ENCODE measurements at places on chromosomes 4 and X.

- DNase-seq = no peak
These were observed 205.6 kb upstream of the HS3ST1 start for GRCh38 chr4:11634283-11634682.

DNA sequence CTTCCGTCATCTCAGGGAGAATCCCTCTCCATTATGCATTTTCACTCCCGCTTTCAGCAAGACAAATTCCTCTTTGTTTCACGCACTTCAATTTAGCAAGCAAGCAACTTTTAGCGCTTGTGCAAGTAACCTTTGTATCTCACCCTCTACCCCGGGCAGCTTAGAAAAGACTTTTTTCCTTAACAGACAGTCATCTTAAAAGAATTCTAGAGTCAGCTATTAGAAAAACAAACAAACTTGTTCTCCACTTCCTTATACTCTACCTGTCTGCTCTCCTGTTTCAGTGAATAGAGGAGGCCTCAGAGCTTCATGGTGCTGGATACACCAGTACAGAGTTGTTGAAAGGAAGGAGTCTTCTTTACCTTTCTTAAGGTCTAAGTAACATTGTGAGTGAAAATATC, 12.1 kb downstream of the TIGD2 start:
- no peak for DNase-seq

- DNase-seq = no peak
These were observed 30.7 kb upstream of the SMARCA5 start for GRCh38 chr4:143482840-143483239.

GRCh38 chrX:23505531-23506303, 161.6 kb upstream of the PRDX4 start:
- no peak for DNase-seq

- no peak for DNase-seq
These were observed 353.1 kb upstream of the SPOCK3 start for GRCh38 chr4:167587361-167587760.

GRCh38 chr4:1879485-1879884, 8.3 kb downstream of the NSD2 start:
- no peak for DNase-seq

GRCh38 chr4:106266201-106266600, 49.8 kb downstream of the TBCK start:
- no peak for DNase-seq

DNA sequence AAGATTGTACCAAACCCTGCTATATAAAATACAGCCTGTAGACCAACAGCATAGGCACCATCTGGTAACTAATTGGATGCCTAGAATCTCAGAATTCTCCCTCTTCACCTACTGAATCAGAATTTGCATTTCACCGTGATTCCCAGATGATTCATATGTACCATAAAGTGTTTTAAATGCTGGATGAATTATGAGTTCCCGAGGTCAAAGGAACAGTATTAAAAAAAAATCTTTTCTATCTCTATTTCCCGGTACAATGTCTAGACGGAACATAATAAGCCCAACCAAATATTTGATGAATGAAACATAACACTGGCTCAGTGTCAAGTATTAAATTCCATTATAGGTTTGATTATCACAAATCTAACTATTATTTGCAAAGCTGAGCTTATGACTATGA, 280.0 kb downstream of the ANKRD50 start:
- DNase-seq = no peak

DNA sequence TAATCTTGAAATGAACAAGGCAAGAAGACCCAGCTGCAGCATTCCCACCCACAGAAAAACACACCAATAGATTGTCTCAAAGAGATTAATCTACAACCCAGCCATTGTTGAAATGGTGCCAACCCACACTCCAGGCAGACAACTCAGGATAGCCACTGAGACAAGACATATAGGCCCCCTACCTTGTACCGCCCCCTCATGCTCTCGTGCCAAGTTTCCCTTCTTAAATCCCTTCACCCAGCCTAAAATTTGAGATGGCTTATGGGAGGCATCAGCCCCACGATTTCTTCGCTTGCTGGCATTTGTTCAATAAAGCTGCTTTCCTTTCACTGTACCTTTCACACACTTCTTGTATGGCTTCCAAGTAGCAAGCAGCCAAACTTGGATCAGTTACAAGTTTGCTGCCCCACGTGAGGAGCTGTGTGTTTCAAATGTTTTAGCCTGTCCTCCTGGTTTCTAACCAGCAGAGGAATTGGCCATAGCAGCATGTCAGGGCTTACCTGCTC, 1754.1 kb downstream of the C4orf33 start:
- DNase-seq = no peak

DNA sequence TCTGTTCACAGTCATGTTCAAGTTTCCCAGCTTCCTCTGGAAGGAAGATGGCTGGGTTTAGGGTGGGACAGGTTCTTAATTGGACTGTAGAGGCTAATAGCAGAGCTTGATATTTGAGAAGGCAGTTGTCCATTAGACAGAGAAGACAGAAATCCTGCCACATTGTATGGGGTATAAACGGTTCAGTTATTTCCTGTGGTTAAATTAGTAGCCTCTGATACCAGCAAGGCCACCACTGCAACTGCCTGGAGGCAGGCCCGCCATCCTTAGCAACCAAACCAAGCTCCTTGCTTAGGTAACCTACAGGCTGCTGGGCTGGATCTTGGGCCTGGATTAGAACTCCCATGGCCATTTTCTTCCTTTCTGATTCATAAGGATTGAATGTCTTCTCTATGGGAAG, 1367.0 kb downstream of the PCDH7 start:
- no peak for DNase-seq

DNA sequence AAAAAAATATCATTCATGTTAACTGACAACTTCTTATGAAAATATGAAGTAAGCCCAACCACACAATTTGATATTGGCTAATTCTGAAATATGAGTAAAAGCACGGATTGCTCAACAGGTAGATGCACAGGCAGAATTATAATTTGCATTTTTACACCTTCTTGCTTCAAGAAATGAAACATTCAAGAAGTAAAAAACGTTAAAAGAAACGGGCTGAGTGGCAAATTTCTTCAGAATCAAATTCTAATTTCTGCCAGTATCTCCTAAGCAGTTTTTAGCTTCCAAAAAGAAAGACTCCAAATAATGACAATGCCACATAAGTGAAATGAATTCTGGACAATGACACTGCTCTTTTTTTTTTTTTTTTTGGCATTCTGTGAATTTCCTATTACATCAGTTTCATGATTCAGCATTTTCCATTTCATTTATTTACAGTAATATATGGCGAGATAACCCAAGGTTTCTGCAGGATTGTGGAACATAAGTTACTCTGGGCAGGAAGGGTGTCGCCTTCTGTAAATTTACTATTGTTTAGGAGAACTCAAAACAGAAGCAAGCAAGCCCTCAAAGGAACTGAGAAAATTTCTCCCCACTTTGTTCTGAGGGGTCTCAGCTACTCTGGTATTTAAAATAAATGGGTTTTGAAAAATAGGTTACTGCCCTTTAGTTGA, 1.4 kb downstream of the SEL1L3 start:
- no peak for DNase-seq

- peak; percentile 14 for DNase-seq
These were observed 23.5 kb downstream of the INTS6L start for GRCh38 chrX:135543924-135544323.

- DNase-seq = no peak
These were observed 25.9 kb downstream of the HAND2 start for GRCh38 chr4:173504181-173504503.

DNA sequence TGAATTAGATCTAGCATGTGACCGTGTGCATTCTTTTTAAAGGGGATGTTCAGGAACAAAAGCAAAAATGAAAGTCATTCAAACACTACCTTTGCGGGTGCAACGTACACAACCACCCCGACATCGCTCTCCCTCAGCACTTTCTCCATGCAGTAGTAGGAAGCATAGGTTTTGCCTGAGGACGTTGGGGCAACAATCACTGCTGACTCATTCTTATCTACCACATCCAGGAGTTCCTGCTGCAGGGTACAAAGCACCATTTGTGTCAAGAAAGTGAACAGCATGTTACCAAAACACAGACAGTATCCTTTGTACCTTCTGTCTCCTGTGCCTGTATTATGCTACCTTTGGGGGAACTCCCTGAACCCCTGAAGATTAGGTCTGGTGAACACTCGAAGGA, 58.6 kb downstream of the DDX60L start:
- no peak for DNase-seq

DNA sequence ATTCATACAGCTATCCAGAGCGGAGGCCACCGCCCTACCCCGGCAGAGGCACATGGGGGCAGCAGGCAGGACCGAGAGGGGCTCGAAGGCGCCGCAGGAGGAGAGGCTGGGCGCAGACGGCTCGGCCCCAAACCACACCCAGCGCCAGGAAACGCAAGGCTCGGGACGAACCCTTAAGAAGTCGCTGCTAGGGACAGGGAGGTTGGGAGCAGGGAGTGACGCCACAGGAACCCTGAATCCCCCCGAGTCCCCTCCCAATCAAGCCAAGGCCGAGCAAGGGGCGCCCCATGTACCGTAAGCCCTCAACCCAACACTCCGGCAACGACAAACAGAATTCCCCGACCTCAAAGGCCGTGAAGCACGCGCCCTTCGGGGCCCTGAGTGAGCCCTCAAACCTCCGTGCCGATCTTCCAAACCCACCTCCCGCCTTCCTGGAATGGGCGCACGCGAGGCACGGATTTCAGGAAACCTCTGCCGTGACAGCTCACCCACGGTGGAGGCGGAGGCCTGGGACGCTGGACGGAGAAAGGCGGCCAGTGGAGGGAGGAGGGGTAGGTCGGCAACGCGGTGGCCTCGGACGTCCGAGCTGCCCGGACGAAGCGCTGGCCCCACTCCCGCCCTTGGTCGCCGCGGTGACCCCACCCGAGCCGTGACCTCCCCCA, 1.8 kb downstream of the ZFYVE28 start:
- no peak for DNase-seq

GRCh38 chr4:57605376-57605775, 495.2 kb upstream of the IGFBP7 start:
- DNase-seq = no peak

- DNase-seq = no peak
These were observed 78.5 kb downstream of the SHROOM3 start for GRCh38 chr4:76513482-76513881.

DNA sequence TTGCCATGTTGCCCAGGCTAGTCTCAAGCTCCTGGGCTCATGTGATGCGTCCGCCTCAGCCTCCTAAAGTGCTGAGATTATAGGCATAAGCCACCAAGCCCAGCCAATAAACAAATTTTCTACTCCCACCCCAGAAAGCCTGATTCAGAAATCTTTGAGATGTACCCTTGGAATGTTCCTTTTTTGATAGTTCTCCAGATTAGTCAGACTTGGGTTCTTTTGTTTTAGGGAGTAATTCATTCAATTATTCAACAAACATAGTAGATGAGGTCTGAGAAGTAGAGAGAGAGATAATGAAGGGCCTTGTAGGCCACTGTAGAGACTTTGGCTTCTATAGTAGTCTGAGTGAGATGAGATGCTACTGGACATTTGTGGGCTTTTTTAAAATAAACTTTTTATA, 27.8 kb downstream of the RP2 start:
- no peak for DNase-seq

GRCh38 chr4:8653326-8654000, 60.9 kb downstream of the CPZ start:
- DNase-seq = no peak

- no peak for DNase-seq
These were observed 44.0 kb upstream of the ADAD1 start for GRCh38 chr4:122334828-122335227.

GRCh38 chr4:145613566-145614232, 5.5 kb upstream of the MMAA start:
- no peak for DNase-seq

DNA sequence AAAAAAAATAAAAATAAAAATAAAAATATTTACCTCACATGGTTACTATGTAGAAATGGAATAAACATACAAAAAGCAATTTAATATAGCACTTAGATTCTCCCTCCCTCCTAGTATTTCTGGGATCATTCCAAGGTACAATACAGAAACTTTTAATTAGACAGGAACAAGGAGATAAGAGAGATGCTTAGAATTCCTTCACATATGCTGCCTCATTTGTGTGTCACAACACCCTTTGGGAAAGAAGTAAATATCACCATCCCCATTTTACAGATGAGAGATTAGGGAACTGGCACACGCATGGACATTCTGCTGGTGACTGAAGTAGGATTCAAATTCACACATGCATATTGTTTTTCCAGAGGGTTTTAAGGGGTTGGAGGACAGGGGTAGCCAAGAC, 164.2 kb downstream of the APBB2 start:
- no peak for DNase-seq

DNA sequence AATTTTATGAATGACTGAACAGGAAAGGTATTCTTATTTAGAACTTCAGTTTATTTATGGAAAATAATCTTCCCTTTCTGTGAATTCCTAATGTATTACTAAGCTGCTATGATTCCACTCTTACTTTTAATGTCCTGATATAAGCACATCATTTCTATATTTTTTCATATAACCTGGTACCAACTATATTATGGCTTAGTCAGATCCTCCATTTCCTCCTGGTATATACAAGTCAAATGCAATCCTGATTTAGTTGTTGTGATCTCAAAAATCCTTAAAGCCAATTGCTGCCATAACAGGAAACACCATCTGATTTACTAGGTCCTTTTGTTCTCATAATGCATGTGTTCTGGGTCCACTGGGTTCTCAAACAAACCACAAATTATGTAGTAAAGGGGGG, 26.8 kb downstream of the TRMT2B start:
- no peak for DNase-seq

- no peak for DNase-seq
These were observed 156.9 kb downstream of the APBB2 start for GRCh38 chr4:41057467-41057866.

DNA sequence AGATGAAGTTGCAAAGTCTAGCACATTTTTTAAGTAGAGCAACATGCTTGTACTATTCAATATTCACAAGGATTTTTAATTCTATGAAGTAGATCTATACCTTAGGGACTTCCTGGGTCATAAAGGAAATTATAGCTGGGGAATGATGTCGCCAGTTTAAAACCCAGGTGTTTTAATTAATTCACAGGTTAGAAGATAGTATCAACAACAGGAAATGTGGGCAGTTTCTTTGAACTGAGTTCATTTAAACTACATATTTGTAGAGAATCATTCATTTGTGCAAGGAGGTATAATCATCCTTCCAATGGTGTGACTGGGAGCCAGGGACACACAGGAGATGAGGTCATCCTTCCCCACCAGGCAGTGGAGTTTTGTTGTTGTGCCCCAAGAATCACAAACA, 181.3 kb upstream of the KLF3 start:
- no peak for DNase-seq

GRCh38 chr4:151687021-151687640, 73.7 kb downstream of the GATB start:
- no peak for DNase-seq

DNA sequence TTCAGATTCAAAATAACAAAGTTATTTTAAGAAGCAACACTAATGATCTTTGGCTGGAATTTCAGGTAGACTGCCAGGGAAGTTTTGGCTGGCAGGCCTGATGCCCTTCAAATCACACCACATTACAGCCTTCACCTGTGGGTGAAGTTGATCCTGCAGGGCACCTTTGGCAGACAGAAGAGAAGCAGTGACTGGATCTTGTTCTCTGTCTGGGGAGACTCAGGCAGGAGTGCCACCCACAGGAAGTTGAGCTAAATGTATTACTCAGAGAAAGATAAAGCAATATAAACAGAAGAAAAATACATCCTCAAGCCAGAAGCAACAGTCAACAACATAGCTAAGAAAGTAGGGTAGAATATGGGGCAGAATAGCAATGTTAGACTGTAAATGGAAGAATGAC, 12.8 kb upstream of the CFAP299 start:
- no peak for DNase-seq

- DNase-seq = no peak
These were observed 56.4 kb upstream of the SLIT2 start for GRCh38 chr4:20195071-20195885.

GRCh38 chr4:1839282-1839681, 16.7 kb downstream of the LETM1 start:
- DNase-seq = no peak

GRCh38 chrX:43958529-43958928, 14.7 kb downstream of the NDP start:
- DNase-seq = no peak
